ENCODE measurements at places on chromosomes 11 and 22.

GRCh38 chr11:121478226-121478894 lies 25.6 kb upstream of the SORL1-AS1 start:
- no peak for DNase-seq

GRCh38 chr11:72721689-72722049 lies 30.5 kb downstream of the ARAP1 start:
- DNase-seq, result peak; percentile 8

DNA sequence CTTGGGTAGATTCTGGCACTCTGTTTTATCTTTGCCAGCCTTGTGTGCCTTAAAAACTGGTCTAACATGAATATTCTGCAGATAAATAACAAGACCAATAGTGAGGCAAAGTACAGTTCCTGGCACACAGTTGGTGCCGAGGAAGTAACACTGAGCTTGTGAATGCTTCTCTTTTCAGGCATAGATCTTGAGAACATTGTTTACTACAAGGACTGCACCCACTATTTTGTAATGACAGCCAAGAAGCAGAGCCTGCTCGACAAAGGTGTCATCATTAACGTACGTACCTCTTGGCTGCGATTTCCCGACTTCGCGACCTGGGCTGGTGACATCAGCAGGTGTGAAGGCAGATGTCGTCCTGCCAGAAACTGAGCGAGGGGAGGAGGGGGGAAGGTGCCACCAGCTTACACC lies 105.7 kb downstream of the MICAL2 start:
- no peak for DNase-seq

DNA sequence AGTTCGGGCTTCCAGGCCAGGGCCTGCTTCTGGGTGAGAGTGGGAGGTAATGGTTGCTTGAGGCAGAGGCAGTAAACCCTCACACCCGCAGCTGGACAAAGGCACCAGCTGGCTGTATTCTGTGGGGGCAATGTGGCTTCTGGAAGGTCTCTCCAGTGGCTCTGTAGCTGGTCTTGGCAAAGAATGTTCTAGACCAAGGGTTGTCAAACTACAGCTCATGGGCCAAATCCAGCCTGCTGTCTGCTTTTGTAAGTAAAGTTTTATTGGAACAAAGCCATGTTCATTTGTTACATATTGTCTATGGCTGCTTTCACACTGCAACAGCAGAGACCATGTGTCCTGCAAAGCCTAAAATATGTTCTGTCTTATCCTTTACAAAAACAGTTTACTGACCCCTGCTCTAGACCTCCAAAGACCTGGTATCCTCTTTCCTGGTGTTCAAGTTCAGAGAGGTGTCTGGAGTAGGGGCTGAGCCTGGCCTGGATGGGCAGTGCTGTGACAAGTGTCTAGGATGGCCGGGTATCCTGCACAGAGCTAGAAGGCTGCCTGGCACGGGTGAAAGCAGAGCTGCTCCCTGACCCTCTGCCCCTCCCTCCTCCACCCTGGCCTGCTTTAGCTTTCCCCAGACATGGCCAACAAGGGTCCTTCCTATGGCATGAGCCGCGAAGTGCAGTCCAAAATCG lies 3.4 kb downstream of the TAGLN start:
- DNase-seq, result no peak

GRCh38 chr11:15730263-15730994 lies 615.7 kb downstream of the INSC start:
- no peak for DNase-seq

DNA sequence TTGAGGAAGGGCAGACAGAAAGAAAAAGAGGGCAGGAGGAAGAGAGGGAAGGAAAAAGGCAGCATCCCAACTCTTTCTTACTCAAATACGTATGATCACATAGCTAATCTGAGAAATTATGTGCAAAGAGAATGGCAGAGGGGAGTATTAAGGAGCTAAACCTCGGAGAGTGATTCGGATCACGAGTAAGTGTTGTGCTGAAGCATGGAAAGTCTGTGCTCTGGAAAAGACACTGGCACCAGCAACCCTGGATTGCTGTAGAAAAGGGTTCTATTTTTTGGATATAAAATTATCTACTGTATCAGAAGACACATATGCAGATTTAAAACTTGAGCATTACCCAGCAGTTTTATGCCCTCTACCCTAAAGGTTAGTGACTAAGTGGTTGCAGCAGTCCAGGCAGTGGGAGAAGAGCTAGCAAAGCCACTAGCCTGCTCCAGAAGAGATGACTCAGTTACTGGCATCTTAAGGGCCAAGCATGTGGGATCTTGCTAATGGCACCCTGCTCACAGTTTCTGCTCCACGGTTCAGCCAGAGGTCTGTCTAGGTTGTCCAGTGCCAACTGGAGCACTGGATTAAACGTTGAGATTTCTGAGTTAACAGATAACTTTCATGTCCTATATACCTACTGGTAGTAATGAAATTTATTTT lies 151.7 kb downstream of the SWAP70 start:
- DNase-seq, result no peak

DNA sequence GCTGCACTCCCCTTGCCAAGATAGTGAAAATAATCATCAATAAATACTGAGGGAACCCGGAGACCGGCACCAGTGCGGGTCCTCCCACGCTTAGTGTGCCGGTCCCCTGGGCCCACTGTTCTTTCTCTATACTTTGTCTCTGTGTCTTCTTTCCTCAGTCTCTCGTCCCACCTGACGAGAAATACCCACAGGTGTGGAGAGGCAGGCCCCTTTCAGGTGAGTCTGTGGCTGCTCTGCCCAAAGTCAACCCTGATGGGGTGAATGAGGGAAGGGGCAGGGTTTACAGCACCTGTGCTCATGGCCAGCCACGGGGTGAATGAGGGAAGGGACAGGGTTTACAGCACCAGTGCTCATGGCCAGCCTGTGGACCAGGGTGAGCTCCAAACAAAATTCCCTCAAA lies 4.7 kb downstream of the BET1L start:
- DNase-seq, result no peak

GRCh38 chr22:30228509-30229359 lies 17.8 kb downstream of the LIF start:
- no peak for DNase-seq

DNA sequence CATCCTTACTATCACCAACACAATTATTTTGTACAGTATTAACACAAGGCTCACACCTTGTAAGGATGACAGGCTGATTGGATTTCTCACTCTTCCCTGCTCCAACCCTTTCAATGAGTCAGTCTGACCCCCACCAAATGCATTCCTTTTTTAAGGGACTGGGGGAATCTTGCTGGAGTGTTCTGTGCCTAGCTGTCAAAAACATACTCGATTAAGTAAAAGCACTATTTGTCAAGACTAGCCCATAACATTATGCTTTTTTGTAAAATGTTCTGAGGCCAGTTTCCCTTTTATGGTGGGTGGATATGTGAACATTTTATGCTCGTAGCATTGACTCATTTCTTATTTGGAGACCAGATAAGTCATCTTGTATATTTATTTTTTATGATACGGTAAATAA lies 87.2 kb downstream of the PDHX start:
- DNase-seq, result no peak

- DNase-seq, result no peak
Measured at GRCh38 chr22:33564683-33565082, 355.6 kb downstream of the LARGE1 start.

DNA sequence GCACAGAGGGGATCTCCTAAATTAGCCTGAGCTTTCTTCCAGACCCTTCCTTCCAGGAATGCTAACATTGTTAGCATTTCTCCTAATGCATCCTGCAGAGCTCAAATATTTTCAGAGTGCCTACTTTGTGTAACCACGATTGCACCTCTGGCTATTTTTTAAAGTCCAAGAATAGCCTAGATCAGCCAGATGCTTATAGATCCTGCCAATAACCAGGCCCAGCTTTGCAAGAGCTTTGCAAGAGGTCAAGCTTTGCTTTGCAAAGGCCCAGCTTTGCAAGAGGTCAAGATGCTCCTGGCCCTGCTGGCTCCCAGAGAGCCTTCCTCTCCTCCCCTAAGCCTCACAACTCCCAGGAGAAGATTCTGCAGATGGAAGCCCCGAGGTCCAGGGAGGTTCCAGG lies 491.9 kb downstream of the MN1 start:
- no peak for DNase-seq

- no peak for DNase-seq
Measured at GRCh38 chr22:37239336-37240239, 4.5 kb downstream of the RAC2 start.

DNA sequence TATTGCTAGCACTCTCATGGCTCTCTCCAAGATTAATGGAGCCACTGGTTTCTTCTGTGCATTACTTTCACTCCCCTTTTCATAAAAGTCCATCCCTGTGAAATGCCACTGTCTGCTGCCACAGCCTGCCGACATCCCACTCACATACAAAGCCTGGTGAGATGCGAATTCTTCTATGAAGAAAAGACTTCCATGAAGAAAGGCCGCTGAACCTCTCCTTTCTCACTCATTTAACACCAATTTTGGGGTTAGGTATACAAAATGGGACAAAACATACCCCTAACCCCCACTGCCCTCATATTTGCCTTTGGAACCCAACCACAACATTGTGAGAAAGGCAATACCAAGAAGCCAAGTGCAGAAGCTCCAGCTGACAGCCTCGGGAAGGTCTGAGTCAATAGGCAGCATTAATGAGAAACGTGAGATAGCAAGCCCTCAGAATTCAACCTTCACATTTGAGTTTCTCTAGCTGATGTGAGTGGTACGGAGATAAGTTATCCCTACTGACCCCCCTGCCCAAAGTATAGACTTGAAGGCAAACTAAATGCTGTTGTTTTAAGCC lies 156.4 kb downstream of the ATG16L2 start:
- DNase-seq, result no peak

- no peak for DNase-seq
Measured at GRCh38 chr11:115673720-115674119, 169.5 kb upstream of the CADM1 start.

- DNase-seq, result no peak
Measured at GRCh38 chr22:28030473-28030872, 111.4 kb upstream of the PITPNB start.

- DNase-seq, result no peak
Measured at GRCh38 chr11:31805037-31805628, 6.0 kb downstream of the PAX6 start.

DNA sequence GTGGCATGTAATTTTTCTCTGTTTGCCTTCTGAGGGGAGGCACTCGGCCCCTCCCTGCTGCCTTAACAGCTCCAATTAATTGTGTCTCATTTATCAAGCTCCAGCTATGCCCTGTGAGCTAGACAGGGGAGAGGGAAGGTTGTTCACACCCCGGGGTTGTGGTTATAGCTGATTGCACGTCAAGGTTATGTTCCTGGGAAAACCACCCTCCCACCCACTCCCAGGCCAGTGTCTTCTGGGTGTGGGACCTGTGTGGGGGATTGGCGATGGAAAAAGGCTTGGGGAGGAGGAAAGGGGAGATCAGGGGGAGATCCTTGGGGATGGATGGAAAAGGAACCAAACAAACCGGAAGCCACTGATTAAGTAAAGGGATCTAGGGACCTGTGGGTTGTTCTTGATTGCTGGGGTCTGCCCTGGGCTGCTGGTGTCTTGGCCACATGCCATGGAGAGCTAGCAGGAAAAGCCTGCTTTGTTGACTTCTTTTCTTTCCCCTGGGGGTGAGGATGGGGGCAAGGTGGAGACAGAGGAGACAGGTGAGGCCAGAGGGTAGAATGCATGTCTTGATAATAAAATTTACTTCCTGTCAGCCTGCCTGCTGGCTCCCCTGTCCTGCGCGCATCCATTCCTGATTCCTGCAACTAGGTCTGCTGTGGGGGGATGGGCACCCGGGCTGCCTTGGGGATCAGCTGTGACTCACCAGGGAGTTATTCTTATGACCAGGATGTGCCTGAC lies 13.5 kb upstream of the SORL1-AS1 start:
- no peak for DNase-seq

- no peak for DNase-seq
Measured at GRCh38 chr11:68354148-68354872, 41.9 kb downstream of the LRP5 start.

DNA sequence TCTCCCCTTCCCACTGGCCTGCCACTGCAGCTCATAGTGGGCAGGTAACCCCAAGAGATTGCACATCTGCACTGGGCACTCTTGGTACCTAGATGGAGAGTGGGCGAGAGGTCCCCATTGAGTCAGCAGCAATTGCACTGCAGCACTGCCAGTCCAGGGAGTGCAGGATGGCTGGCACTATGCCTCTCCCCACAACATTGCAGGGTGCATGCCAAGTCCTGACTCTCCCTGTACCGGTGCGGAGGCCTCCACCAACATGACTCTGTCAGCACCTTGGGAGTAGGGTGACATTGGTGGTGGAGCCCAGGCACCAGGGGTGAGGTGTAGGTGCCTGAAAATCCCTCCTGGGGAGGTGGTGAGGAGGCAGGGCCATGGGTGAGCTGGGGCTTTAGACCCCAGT lies 82.2 kb downstream of the TRAF6 start:
- DNase-seq, result no peak
